Heart left ventricle (tissue), 16 donors: ENCODE measurements at places on chromosomes 7 and 10. TPM values are rescaled to one million over a fixed set of nuclear protein-coding genes. Genes with fewer than 3 reads are reported as not detected.

The THSD7A gene
- polyA plus RNA-seq: 0.69 TPM

The FBXO24 gene
- polyA plus RNA-seq: 0.14 TPM

The CALML5 gene
- not detected for polyA plus RNA-seq

The GSTO2 gene
- 0.46 TPM for polyA plus RNA-seq

The LRRC4 gene
- polyA plus RNA-seq: 0.89 TPM

The EXOSC1 gene
- polyA plus RNA-seq: 26.0 TPM

The HYAL4 gene
- not detected for polyA plus RNA-seq

The VKORC1L1 gene
- 5.0 TPM for polyA plus RNA-seq

The SPAM1 gene
- not detected for polyA plus RNA-seq

The CPED1 gene
- polyA plus RNA-seq: 9.7 TPM

- DNase-seq: peak; percentile 15
Measured at GRCh38 chr7:105268511-105269392, 120.0 kb downstream of the SRPK2 start.

GRCh38 chr10:48490571-48490940 lies 114.3 kb downstream of the ARHGAP22 start:
- DNase-seq: no peak

DNA sequence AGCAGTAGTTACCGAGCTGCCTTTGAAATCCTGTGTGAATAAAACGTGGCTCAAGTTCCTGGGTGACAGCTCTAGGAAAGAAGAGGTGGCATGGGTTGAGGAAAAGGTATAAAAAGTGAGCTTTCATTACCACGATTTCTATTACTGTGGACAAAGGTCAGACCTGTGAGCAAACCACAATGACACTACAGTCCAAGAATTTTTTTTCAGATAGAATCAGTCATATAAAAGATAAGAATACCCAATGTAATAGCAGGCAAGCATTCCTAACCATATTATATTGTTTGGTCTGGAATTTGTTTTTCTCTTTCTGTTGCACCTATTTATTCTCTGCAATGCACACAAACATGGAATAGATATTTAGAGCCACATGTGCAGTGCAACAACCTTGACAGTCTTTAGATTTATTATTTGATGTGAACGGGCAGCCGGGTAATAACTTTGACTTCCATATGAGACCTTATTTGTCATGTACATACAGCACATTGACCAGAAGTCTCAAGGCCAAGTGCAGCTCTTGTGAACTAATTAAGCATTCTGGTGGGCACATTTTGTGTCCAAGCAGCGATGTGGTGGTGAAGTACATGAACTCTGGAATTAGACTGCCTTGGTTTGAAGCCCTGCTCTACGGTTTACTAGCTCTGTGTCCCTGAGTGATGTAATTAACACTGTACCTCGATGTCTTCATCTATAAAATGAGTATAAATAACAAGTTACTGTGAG lies 156.8 kb downstream of the NRCAM start:
- no peak for DNase-seq

GRCh38 chr10:43048301-43049051 lies 28.4 kb upstream of the RET start:
- DNase-seq: no peak

DNA sequence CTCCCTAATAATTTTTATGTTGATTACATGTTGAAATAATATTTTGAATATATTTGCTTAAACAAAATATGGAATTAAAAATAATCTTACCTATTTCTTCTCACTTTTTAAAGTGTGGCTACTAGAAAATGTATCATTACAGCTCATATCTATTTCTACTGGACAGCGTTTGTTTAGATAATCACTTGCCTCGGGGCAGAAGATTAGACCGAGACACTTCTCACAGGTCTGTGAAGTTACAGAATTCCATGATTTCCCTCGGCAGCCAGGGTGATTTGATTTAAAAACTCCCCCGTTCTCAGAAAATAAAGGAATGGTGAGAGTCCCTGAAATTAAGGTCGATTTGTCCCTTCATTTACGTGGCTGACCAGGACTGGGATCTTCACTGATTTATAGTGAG lies 162.5 kb downstream of the DGKI start:
- no peak for DNase-seq

DNA sequence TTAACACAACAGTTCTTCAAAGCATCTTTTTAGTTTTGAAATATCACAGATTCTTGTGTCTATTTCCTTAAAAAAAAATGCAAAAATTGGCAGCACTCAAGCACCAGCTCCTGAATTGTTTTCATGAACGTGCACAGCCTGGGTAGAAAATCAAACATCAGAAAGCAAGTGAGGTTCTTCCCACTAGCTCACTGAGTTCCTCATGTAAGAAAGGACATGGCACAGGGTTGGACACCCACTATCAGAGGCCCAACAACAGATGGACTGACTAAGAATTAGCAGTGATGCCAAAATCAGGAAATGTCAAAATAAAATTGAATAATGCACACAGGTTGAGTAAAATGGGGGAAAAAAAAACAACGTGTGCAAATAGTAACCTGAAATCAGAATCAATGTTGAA lies 146.8 kb downstream of the PCLO start:
- DNase-seq: no peak

DNA sequence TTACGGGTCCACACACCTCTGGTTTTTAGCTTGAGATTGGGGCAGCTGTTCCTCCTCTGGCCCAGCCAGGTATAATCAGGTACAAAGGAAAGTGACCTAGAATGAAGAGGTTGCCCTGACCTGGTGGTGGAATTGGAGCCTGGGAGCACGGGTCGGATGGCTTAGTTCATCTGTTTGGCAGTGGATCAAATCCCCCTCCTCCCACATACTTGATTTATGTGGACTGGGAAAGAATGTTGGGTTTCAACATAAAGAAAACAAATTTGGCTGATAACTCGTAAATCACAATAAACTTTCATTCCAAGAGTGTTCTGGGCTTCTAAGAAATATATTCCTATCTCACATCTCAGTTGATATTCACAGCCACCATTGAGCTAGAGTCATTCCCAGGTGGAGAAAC lies 186.8 kb downstream of the CUX1 start:
- no peak for DNase-seq

DNA sequence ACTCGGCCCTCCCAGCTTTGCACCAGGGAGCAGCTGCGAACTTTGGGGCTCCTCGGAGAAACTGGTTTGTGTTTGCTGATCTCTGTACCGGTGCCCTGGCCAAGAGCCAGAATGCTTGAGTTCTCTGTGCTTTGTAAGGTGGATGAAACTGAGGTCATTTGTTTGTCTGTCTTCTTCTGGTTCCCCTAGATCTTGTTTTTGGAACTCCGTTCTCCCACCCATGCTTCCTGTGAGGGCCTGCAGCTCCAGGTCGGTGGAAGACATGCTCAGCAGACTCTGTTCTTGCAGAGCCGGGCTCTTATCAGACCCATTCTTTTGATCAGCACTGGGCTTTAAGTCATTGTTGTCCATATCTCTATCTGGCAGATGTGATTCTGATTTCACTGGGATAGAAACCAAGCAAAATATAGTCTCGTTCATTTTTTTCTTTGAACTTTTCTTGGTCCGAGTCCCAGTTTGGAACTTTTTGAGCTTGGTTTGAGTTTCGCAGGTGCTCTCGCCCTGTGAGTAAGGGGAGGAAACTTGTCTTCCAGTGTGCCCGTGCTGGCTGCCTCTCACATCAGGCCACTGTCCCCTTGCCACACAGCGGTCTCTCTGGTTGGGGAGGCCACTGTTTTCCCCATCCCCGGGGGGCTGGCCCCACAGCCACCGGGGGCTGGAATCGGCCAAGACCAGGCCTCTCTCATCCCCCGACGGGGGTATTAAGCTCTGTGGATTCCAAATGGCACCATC lies 31.2 kb downstream of the JCAD start:
- DNase-seq: peak; percentile 72

DNA sequence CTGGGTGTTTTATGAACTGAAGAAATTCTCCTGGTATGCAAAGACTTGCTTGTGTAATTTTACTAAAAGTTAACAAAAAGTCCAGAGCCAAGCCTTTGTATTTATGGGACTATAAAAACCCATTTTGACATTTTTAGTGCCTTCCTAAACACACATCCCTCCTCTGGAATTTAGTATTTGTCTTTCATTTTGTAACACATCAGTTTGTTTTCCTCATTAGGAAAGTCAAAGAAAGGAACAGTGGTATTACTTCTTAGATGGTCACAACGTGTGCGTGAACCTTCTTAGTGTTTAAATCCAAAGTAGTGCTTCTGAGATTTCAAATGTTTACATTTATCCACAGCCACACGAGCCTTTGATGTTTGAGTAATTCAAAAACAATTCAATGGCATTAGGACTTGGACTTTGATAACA lies 103.2 kb upstream of the TMEM106B start:
- no peak for DNase-seq

DNA sequence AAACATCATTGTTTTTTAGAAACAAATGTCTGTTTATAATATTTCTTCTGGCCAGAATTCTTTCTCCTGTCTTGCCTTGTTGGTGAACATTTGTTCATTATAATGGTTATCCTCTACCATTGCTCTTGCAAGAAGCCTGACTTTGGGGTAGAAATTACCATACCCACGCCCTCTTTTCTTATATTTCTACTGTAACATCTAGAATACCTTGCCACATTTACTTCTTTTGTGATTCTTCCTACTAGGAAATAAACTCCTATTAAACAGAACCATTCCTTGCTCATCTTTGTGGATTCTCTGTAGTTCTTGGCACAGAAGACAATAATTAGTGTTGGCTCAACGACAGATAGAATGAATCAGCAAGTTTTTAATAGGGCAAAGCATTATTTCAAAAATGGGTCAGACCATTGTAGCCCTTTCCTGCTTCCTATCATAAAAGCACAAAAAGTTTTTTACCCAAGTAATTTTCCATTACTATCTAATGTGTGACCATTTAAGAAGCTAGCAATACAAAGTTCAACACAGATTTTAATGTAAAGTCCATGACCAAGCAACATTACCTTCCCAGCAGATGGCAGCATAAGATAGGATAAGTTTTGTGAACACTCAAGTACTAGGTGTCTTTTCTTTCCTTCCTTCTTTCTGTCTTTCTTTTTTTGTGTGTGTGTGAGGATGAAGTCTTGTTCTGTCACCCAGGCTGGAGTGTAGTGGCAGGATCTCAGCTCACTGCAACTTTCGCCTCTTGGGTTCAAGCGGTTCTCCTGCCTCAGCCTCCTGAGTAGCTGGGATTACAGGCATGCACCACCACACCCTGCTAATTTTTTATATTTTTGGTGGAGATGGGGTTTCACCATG lies 270.4 kb downstream of the HGF start:
- no peak for DNase-seq

GRCh38 chr10:44334621-44335184 lies 50.2 kb downstream of the CXCL12 start:
- no peak for DNase-seq

DNA sequence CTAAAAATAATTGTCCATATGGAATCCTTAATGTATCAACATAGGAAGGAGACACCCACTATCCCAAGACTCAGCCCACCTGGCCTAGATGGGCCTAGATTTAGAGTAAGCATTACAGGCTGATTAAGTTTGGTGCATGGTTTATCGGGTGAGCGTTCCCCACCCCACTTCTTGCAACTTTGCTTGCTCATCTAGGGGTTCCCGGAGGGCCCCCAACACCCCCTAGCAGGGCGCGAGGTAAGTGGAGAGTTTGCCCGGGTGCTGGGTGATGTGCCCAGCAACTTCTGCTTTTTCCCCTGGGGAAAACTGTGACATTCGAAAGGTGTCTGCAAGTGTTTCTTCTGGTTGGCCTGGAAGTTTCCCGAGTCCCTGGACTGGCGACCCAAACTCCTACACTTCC lies 31.7 kb downstream of the SKIDA1 start:
- DNase-seq: no peak

DNA sequence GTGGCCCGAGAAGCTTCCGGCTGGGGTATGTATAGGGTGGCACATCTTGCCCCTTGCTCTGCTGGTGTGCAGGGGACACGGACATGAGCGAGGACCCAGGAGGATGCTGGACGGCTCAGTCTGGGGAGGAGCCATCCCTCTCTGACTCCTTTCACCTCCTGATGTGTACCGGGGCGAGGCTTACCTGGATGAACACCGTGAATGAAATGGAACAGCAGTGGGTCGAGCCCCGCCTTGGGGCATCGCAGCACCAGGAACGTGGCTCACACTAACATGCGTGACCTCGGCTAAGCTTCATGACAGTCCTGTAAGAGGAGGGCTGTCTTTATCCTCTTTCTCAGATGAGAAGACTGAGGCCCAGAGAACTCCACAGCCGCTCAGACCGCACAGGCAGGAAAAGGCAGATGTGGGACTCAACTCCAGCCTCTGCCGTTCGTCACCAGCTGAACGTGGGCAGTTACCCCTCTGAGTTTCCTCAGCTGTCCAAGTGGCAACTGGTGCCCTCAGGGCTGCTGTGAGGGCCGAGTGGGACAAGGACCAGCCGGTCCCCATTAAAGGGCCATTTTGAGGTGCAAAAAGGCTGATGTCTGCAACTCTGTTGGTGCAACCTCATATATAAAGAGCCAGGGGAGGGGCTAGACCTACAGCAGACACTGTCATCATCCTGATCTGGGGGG lies 54.5 kb downstream of the INSIG1 start:
- DNase-seq: no peak

DNA sequence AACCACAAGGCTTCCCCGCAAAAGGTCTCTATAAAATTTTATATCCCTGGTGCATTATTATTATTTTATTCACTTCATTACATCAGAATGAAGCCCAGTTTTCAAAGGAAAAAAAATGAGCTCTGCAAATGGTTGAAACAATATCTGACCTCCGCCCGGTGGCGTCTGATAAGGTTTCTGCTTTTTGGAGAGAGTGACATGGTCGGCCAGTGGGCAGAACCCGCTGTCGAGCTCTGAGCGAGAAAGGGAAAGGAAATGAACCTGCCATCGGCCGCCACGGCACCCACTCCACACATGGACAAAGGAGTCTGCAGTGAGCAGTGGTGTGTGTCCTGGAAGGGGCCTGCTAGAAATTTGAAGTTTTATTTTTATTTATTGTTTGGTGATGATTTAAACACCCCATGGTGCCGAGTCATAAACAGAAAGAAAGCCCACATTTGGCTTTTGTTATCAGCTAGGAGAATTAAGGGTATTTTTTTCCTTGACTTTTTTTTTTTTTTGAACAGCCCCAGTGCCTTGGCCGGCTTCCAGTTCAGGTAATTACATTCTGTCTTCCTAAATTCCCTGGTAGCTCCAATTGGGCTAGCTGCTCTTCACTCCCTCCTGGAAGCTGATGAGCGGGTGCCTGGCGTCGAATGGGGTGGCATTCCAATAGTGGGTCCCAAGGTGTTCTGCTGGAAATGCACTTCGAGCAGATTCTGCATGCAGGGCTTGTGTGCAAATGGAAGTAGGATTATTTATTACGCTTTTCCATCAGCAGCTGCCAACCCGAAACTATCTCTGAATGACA lies 149.4 kb upstream of the MKI67 start:
- no peak for DNase-seq

DNA sequence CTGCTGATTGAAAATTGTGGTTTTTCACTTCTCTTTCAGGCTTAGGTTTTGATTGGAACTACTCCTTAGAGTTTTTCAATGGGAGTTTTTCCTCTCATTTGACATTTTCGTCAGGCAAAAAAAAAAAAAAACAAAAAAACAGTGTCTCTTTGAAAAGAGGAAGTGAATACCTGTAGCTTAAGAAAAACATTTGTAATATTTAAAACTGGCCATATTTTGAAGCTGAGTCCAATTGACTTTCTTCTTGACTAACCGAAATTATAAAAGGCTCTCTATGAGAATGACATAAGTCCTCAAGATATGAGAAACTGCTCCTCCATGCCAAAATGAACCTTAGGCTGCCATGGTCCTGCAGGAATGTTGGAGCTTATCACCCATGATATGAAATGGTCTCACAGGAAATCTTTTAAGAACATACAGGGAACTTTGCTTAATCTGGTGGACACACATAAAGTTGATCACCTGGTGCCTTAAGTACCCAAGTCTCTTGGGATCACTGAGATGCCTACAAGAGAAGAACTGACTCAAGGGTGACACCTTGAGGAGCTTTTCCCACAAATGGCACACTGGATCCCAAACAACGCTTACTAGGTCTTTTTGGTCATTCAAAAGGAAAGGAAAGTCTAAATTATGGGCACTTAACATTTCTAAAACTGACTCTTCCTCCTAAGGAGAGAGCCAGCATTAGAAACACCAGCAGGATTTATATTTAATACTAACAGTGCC lies 263.4 kb downstream of the CDC14C start:
- DNase-seq: no peak
